ENCODE measurements at places on chromosomes 2 and 18.

GRCh38 chr2:16728351-16729136 is 62.9 kb upstream of the CYRIA start:
- DNase-seq = no peak

DNA sequence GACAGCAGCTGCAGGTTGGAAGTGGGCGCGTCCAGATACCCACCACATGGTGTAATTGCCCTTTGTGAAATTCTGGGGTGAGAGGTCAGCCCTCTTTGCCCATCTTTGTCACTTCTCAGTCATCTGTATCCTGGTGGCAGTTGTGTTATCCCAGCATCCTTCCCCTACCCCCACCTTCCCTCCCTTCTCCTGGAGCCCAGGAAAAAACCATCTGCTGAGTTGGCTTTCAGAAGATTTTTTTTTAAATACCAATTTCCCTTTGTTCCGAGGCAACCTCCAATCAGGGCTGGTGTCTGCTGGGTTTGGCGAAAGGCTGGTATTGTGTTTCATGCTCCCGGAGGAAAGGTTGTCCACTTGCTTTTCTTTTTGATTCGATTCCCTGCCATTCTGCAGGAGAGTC is 35.2 kb downstream of the SETBP1 start:
- no peak for DNase-seq

GRCh38 chr2:54076586-54076985 is 38.8 kb upstream of the ACYP2 start:
- DNase-seq = no peak

- DNase-seq = no peak
Observed at GRCh38 chr2:20501974-20502373, 55.1 kb downstream of the RHOB start.

GRCh38 chr18:7152440-7152839 is 34.8 kb upstream of the LAMA1 start:
- DNase-seq = no peak

GRCh38 chr2:85649201-85650190 is 18.5 kb downstream of the SFTPB start:
- no peak for DNase-seq

GRCh38 chr2:2452961-2453360 is 121.9 kb upstream of the MYT1L start:
- no peak for DNase-seq

- DNase-seq = no peak
Observed at GRCh38 chr2:26072925-26073768, 39.3 kb downstream of the RAB10 start.
